Nephron progenitor cell (in vitro differentiated cells): ENCODE measurements at places on chromosomes 5 and 9.

GRCh38 chr9:15843931-15844330 is 291.1 kb downstream of the CCDC171 start:
- no peak overlapping the region for H3K27ac ChIP-seq
- H3K27me3 ChIP-seq = no peaks in the 10 kb centered on the region
- H3K4me1 ChIP-seq = no peaks in the 10 kb centered on the region
- no peak for DNase-seq
- no peaks in the 10 kb centered on the region for H3K36me3 ChIP-seq

DNA sequence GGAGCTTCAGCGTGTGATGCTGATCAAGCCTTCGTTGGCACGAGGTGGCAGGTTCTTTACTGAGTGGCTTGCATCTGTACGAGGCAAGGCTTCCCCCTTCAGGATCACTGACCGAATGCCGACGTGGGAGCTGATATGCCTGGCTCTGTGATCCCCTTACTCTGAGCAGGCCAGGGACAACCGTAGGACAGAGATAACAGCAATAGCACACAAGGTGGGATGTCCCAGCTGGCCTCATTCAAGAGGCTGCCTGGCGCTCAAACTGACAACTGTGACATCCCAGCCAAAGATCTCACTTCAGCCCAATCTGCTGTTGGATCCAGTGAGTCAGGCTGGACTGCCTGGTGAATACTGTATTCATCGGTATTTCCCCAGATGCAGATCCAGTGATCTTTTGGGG is 199.4 kb upstream of the PANK3 start:
- H3K4me3 ChIP-seq = no peak overlapping the region
- H3K4me1 ChIP-seq = peaks cover 25% of the 10 kb centered on the region
- DNase-seq = no peak
- peaks cover 9% of the 10 kb centered on the region for H3K27me3 ChIP-seq

DNA sequence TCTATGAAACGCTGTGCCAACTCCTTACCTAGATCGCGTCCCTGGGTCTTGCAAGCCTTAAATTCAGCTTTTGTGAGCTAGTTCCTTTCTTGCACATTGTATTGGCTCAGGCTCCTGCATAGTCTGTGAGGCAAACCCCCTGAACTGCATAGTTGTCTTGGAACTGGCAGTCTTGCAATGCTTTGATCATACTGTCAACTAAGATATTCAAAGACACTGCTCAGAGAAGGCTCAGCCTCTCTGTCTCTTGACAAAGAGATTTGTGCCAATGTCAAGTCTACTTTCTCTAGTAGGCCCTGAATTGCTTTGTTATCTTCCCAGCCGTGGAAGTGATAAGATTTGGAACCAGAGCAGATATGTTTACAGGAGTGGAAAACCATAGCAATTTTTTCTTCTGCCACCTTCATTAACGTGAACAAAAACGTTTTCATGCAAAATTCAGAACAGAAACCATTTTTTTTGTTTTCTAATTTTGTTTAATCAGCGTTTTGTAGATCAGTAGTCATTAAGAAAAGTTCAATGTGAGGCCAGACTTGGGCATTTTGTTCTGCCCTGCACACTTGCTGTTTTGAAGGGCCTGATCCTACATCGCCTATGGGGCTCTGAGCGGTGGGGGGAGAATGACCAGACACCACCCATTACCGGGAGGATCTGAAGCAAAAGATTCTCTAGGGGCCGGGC is 27.6 kb upstream of the ENTREP1 start:
- no peaks in the 10 kb centered on the region for H3K4me1 ChIP-seq
- H3K4me3 ChIP-seq = no peak overlapping the region
- H3K27ac ChIP-seq = no peak overlapping the region
- peaks cover 3% of the 10 kb centered on the region for H3K27me3 ChIP-seq
- H3K36me3 ChIP-seq = no peaks in the 10 kb centered on the region

- peaks cover 20% of the 10 kb centered on the region for H3K36me3 ChIP-seq
- H3K27me3 ChIP-seq = no peaks in the 10 kb centered on the region
- no peak overlapping the region for H3K4me3 ChIP-seq
- no peaks in the 10 kb centered on the region for H3K4me1 ChIP-seq
- no peak overlapping the region for H3K27ac ChIP-seq
- DNase-seq = no peak
These were observed 30.0 kb downstream of the DNAJC21 start for GRCh38 chr5:34959323-34959722.

- H3K36me3 ChIP-seq = no peaks in the 10 kb centered on the region
- H3K4me1 ChIP-seq = no peaks in the 10 kb centered on the region
- H3K27ac ChIP-seq = no peak overlapping the region
- no peak for DNase-seq
- no peak overlapping the region for H3K4me3 ChIP-seq
These were observed 196.8 kb downstream of the SH3GL2 start for GRCh38 chr9:17775656-17776055.

- no peaks in the 10 kb centered on the region for H3K27me3 ChIP-seq
- H3K4me3 ChIP-seq = no peak overlapping the region
- no peaks in the 10 kb centered on the region for H3K4me1 ChIP-seq
- DNase-seq = no peak
- no peaks in the 10 kb centered on the region for H3K36me3 ChIP-seq
These were observed 65.5 kb downstream of the NR3C1 start for GRCh38 chr5:143337946-143338345.

GRCh38 chr5:2173151-2173834 is 290.6 kb upstream of the IRX4 start:
- peaks cover 10% of the 10 kb centered on the region for H3K27me3 ChIP-seq
- peak overlapping the region; percentile 97 for H3K27ac ChIP-seq
- H3K4me3 ChIP-seq = peak overlapping the region; percentile 77
- no peak for DNase-seq
- H3K4me1 ChIP-seq = peaks cover 81% of the 10 kb centered on the region

DNA sequence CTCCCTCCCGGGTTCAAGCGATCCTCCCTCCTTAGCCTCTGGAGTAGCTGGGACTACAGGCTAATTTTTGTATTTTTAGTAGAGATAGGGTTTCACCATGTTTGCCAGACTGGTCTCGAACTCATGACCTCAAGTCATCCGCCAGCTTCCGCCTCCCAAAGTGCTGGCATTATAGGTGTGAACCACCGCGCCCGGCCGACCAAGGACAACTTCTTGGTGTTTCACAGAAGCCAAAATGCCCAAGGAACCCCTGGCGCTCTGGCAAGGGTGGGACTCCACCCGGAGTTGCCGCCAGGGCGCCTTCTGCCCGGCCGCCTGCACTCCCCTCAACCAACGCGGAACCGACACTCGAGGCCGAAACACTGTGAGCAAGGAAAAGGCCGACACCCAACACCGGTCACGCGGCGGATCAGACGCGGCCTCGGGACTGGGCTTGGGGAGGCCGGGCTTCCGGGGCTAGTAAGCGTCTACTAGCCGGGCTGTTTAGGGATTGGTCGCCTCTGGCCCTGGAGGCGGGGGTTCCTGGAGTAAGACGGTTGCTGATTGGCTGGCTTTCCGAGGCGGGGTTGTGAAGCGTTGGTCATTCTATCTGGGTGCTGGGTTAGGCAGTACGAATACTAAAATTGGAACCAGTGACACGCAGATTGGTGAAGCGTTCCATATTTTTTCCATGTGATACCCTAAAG is 7.7 kb upstream of the CFAP157 start:
- H3K27ac ChIP-seq = no peak overlapping the region
- H3K27me3 ChIP-seq = peaks cover 5% of the 10 kb centered on the region
- H3K4me3 ChIP-seq = peak overlapping the region; percentile 56

GRCh38 chr9:34252016-34252415 is 73.2 kb downstream of the UBAP1 start:
- H3K36me3 ChIP-seq = peaks cover 13% of the 10 kb centered on the region
- peak overlapping the region; percentile 55 for H3K27ac ChIP-seq
- no peak overlapping the region for H3K4me3 ChIP-seq
- no peak for DNase-seq
- no peaks in the 10 kb centered on the region for H3K27me3 ChIP-seq
- peaks cover 22% of the 10 kb centered on the region for H3K4me1 ChIP-seq

DNA sequence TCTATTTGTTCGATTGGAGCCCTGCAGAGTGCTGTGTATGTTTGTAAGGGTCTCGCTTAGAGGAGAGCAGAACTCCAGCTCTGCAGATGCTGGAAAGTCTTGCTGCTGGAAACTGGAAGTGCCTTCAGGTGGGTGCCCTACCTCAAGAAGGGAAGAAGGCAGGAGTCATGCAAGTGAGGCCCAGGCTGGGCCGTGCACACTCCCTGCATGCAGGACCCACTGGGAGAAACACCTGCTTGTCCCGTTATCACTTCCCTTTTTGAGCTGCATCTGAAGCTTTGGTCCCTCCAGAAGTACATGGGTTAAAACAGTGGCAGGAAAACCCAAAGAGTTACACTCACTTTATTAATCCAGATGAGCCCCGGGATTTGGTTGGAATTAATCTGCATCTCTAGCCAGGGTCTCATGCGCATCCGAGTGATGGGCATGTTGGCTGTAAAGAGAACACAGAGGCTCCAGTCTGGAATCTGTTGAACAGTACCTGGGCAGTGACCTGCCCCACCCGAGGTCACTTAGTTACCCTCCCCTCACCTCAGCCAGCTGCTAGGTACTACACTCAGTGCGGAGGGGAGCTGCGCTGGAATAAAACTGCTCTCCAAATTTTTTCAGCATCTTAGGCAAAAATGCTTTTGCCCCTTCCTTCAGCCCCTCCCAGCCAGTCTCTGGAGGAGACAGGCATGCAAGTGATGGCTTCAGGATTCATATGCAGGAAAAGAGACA is 1.4 kb downstream of the IRF1 start:
- peaks cover 9% of the 10 kb centered on the region for H3K4me1 ChIP-seq
- no peak for DNase-seq
- H3K27ac ChIP-seq = no peak overlapping the region

- H3K4me1 ChIP-seq = peaks cover 77% of the 10 kb centered on the region
- peak overlapping the region; percentile 49 for H3K27ac ChIP-seq
- no peaks in the 10 kb centered on the region for H3K27me3 ChIP-seq
- peaks cover 27% of the 10 kb centered on the region for H3K36me3 ChIP-seq
These were observed 51.0 kb upstream of the IFNK start for GRCh38 chr9:27473111-27473529.

GRCh38 chr9:29511680-29512079 is 1938.4 kb upstream of the C9orf72 start:
- peaks cover 13% of the 10 kb centered on the region for H3K4me1 ChIP-seq
